Fibroblast of pulmonary artery (primary cell): ENCODE measurements at places on chromosomes 13 and 19.

- peak; percentile 94 for DNase-seq
Observed at GRCh38 chr19:40542202-40542859, 34.3 kb upstream of the SHKBP1 start.

DNA sequence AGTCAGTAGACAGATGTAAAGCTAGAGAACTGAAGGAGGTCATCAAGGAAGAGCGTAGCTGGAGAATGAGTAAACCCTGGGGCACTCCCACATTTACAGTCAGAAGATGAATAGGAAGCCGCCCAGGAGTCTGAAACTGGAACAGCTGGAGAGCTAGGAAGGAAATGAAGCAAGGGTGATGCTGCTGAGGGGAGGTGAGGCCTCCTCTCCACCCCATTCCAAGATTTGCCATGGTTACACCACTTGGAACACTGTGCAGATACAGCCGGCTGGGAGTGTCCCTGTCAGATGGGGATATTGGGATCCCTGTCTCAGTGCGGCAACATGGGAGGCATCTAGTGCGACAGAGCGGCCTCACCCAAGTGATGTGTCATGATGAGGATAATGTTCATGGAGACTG, 51.8 kb upstream of the GPI start:
- DNase-seq, result peak; percentile 91

GRCh38 chr19:54614726-54615125, 15.6 kb upstream of the LILRB1 start:
- DNase-seq, result no peak

GRCh38 chr13:70090036-70090723, 17.4 kb upstream of the ATXN8OS start:
- no peak for DNase-seq

- DNase-seq, result no peak
Observed at GRCh38 chr13:22061806-22062391, 391.0 kb downstream of the FGF9 start.

- no peak for DNase-seq
Observed at GRCh38 chr19:28578208-28578607, 634.7 kb downstream of the UQCRFS1 start.

DNA sequence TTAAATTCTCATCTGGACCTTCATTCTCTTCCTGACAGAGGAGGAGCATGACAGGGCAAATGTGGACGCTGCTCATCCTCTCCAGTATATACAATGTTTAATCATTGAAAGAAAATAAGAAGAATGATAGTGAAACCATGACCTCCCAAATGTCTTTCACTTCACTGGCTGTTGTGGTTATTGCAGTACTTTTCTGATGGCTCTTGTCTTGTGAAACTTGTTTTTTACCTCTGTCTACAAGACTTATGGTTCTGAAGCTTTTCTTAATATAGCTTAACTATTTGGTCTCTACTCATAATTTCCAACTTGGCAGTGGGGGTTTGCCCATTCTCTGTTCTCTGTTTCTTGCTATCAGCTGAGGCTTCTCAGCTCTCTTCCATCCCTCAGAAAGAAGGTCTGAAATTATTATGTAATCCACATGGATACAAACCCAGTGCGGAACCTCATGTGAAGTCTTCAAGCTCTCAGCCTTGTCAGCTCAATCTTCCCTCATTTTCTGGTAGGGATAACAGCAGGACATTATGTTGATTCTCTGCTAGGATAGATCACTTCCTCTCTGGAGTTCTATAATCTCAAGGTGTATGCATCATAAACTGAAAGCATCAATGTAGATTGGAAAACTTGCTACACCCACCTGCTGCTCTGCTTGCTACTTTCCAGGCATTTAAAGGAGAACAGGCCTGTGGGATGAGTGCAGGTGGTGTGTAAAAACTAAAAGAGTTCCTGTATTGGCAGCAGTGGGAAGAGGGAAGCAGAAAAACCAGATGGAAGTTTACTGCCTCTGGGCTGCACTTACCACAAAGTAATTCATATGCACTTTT, 250.3 kb upstream of the HTR2A start:
- no peak for DNase-seq

DNA sequence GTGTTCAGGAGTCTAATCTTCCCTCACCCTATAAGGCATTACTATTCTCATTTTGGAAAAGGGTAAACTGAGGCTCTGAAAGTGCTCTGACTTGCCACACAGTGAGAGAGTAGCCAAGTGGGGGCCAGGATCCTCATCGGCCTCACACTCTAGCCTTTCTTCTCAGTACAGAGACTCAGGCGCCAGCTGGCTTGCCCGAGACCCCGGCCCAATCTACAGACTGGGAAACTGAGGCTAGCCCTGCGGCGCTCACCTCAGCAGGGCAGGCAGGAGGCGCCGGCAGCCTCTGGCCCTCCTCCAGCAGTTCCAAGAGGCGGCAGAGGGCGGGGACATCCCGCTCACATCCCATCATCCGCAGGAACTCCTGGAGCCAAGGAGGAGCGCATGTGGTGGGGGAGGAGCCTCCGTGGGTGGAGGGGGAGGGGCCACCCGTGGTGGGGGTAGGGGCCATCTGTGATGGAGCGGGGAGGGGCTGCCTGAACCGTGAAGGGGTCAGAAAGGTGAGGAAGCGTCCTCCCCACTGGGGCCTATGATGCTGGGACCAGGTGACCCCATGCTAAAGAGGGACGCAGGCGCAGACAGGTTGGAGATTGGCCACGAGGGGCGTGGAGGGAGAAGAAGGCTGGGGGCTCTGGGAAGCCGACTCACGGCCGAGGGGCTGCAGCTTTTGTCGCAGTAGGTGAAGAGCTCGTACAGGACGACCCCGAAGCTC, 8.7 kb upstream of the INSL3 start:
- peak; percentile 29 for DNase-seq

DNA sequence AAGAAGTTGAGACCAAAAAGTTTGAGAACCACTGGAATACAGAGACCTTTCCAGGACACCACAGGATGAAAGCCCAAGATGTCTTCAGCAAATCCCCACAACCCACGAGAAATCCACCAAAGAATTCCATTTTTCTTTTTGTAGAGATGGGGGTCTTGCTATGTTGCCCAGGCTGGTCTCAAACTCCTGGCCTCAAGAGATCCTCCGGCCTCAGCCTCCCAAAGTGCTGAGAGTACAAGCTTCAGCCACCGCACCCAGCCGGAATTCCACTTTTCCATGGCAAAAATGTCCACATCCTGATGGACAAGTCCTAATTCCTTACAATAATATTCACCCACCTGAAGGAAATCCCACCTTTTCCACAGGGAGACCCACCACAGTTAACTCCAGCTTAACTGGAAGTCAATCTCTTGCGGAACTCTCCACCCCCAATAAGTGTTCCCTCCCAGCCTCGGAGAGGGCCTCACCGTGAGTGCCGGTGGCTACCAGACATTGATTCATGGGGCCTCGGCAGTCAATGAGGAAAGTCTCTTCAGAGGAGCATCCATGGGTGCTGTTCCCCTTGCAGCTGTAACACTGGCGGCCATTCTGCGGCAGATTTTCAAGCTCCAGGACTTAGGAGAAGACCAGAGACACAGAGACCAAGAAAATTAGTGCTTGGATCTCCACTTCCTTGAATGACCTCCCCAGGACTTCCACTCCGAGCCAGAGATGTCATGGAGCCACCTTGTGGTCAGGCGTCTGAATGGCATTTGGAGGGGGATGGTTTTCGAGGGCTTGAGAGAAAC, 12.3 kb upstream of the CADM4 start:
- peak; percentile 77 for DNase-seq

DNA sequence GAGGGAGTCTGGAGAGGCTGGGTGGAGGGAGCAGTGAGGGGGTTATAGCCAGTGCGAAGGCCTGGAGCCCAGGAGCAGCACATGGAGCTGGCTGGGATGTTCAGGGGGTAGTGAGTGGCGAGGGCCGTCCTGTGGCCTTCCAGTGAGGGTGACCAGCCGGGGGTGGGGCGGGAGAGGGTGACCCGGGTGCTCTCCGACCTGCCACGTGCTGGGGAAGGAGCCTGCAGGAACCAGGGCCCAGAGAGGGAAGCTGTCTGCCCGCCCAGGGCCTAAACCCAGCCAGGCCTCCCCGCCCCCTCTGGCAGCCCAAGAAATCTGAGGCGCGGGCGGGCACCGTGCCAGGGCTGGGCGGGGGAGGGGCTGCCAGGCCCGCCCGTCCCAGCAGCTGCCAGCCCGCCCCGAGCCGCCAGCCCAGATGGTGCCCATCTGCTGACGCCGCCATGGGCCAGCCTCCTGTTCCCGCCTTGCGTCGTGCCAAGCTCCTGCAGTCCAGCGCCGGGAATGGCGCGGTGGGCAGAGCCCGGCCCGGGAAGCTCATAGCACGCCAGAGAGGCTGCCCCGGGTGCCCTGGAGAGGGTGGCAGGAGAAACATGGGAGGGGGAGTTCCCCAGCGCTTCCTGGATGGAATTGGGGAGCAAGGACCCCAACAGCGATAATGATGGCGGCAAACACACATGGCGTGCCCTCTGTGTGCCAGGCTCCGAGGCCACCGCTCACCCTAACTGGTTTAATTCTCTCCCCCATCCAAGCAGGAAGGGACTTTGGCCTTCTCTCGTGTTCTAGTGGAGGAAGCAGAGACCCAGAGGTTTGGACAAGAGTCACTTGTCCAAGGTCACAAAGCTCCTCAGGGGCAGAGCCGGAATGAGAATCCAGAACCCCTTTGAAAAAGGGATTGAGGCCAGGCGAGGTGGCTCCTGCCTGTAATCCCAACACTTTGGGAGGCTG, 21.5 kb downstream of the NFIC start:
- no peak for DNase-seq

DNA sequence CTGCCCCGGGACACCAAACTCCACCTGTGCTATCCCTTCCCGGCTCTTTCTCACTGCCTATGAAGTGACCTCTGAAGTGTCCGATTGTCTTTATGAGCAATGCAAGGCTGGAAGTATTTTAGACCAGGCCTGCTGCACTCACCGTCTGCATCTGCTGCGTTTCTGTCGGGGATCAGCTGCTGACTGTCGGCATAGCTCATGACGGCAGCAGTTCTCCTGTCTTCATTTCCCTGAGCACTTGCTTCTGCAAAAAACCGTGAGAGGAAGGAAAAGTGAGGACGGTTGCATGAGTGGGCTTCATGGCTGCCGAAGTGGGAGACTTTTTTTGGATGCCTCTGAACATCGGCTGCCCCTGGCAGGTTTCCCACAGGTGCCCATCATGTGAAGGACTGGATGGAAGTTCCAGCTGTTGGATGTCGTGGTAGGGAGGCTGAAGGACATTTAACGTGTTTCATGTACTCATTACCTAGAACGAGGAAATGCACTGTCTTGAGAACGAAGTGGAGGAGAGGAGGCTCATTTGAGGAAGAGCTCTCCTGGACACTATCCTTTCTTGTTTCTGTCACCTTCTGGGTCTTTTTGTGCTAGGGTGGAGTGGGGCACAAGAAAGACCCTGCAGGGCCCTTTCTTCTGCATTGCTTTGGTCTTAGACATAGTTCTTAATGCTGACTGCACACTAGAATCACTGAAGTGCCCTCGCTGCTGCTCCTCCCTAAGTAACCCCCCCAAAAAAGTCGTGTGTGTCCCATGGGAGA, 94.7 kb downstream of the RNASEH2B start:
- DNase-seq, result no peak

DNA sequence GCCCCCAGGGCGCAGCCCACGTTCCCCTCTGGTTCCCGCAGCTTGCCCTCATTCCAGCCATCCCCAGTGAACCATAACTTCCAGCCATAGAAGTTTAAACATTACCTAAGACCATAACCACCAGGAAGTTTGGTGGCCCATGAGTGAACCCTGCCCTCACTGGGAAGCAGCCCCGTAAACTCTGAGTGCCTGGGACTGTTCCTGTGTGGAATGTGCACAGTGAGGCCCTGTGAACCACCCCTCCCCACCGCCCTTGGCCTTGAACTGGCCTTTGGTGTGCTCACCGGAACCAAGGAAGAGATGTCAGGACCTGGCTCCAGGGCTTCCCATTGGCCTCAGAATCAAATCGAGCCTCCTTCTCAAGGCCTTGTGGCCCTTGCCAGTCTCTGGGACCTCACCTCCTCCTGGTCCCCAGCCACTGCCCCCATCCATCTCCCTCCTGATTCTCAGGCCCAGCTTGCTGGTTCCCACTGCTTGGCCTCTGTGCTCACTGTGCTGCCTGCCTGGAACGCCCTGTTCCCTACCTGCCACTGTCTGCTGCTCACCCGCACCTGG, 46.5 kb downstream of the DNM2 start:
- DNase-seq, result no peak

DNA sequence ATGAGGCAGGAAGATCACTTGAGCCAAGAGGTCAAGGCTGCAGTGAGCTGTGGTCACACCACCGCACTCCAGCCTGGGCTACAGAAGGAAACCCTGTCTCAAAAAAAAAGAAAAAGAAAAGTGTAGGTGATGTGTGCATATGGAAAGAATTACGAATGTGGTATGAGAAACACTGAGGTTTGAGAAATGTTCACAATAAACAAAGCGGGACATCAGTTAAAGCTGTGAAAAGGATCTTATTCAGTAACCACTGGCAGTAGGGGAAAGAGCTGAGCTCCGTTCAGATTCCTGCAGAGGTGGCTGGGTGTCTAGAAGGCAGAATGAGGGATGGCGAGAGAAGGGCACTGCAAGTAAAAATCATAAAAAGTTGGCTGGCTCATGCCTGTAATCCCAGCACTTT, 4.1 kb upstream of the IGSF23 start:
- DNase-seq, result no peak

DNA sequence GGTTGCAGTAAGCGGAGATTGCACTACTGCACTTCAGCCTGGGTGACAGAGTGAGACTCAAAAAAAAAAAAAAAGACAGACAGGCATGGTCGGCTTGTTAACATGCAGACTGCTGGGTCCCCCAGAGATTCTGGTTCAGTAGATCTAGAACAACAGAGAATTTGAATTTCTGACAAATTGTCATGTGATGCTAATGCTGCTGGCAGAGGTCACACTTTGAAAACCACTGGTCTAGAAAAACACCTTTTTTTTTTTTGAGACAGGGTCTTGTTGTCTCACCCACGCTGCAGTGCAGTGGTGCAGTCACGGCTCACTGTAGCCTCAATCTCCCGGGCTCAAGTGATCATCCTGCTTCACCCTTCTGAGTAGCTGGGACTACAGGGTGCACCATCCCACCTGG, 7.7 kb upstream of the LRFN3 start:
- DNase-seq, result no peak

DNA sequence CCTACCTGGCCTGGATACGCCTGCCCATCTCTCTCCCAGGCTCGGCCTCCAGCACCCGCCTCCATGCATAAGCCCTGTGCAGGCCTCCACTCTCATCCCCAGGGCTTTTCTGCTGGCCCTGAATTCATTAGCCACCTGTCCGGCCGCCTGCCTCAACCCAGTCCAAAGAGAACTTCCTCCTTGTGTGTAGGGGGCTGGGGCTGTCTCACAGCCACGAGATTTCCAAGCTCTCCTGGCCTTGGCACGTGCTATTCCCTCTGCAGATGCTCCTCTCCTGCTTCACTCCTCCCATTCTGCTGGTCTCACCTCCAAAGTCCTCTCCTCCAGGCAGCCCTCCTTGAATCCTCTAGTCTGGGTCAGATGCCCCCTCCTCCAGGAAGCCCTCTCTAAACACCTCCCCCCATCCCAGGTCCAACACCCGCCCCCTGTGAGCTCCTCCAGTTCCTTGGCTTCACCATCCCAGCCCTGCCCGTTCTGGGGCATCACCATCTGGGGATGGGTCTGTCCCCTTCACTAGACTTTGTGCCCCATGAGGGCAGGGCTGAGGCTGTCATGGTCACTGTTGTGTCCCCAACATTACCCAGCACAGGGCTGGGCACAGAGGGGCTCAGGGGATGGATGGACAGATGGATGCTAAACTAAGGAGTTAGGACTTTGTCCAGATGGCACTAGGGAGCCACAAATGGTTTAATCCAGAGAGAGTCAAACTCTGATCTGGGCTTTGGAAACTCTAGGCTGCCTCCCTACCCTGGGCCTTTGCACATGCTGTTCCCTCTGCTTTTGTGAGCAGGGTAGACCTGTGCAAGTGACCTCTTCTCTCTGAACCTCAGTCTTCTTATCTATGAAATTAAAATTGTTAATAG, 14.8 kb downstream of the MEIS3 start:
- no peak for DNase-seq

GRCh38 chr13:98397221-98397620, 179.7 kb downstream of the STK24 start:
- peak; percentile 30 for DNase-seq
